ENCODE measurements at places on chromosomes 6 and 20.

GRCh38 chr6:93323630-93324029 lies 95.7 kb downstream of the EPHA7 start:
- no peak for DNase-seq

DNA sequence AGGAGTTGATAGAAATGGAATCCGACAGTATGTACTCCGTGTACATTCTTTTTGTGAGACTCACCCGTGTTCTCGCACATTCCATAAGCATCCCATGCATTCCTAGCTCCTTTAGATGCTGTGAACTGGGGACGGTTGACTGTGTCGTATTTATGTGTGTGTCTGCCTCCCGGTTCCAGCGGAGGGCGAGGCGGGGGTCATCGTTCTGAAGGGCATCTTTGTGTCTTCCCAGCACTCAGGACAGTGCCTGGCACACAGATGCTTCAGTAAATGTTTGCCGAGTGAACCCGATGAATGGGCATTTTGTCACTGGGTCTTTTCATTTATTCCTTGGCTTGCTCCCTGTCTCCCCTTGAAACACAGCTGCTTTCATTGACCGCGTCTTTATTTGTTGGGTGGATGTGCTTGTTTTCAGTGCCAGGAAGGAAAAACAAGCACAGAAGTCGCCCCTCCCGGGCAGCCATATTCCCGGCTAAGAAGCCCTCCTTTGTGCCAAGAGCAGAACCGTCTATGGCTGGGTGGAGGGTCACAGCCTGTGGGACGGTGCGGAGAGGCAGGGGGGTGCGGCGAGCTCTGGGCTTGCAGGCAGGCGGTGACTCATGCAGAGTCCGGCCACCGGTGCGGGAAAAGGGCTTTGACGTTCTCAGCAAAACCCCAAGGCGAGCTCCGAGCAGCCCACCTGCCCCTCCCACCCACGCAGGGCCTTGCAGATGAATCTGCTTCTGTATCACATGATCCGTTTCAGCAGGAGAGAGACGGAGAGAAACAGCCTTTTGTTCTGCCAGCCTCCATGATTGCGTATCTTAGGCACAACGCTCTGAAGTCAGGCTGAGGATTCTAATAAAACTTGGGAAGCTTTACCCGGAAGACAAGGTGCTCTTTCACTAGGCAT lies 11.2 kb upstream of the PSMG4 start:
- DNase-seq = peak; percentile 91

DNA sequence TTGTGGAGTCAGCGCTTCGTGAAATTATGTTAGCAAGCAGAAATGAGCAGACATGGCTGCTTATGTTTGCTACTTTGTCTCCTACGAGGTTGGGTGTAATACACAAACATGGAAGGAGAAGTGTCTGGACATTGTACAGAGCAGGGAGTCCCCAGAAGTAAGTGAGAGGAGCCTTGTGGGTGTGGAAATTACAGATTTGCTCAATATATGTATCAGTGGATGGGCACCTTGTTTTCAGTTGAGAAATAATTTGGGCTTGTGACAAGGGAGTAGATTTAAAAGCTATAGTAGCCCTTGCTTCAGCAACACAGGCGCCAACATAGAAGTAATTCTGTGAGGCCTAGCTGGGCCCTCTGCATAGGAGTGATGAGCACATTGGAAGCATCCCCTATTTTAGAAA lies 49.2 kb downstream of the HECA start:
- no peak for DNase-seq

- DNase-seq = no peak
Observed at GRCh38 chr6:135995545-135995898, 144.0 kb downstream of the PDE7B start.

- DNase-seq = no peak
Observed at GRCh38 chr6:92635553-92636153, 783.7 kb downstream of the EPHA7 start.

- no peak for DNase-seq
Observed at GRCh38 chr6:41336824-41337223, 1.4 kb downstream of the NCR2 start.

DNA sequence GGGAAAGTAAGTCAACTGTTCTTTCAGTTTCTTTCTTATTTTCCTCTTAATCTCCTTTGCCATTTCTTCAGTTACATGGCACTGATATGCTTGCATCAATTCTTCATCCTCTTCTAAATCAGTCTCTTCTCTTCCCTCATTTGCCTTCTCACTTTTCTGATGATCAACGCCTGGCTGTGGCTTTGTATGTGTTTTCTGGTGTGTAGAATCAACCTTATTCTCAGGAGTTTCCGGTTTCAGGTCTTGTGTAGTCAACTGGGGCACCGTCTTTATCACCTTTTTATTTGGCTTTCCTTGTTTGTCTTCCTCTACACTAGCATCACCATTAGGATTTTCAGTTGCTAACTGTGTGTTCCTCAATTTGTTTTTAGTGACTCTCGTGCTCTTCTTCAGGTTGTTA lies 31.6 kb downstream of the AHI1 start:
- DNase-seq = no peak

- DNase-seq = no peak
Observed at GRCh38 chr6:160735523-160735922, 33.5 kb downstream of the PLG start.

DNA sequence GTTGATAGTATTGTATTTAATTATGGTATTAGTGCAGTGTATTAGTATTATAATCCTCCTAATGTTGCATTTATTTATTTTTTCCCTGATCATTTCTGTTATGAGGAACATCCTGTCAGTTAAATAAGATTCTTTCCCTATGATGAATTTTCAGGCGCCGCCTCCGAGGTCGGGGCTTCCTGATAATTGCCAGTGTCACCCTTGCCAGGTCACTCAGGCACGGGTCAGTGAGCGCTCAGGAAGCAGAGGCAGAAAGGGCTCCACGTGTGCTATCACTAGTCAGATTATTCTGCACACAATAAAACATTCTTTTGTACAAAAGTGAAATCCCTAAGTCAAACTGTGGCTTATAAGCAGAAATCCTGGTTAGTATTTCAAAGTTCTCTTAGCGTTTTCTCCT lies 64.8 kb downstream of the TSHZ2 start:
- no peak for DNase-seq

GRCh38 chr6:64252256-64252655 lies 616.7 kb downstream of the PHF3 start:
- no peak for DNase-seq

DNA sequence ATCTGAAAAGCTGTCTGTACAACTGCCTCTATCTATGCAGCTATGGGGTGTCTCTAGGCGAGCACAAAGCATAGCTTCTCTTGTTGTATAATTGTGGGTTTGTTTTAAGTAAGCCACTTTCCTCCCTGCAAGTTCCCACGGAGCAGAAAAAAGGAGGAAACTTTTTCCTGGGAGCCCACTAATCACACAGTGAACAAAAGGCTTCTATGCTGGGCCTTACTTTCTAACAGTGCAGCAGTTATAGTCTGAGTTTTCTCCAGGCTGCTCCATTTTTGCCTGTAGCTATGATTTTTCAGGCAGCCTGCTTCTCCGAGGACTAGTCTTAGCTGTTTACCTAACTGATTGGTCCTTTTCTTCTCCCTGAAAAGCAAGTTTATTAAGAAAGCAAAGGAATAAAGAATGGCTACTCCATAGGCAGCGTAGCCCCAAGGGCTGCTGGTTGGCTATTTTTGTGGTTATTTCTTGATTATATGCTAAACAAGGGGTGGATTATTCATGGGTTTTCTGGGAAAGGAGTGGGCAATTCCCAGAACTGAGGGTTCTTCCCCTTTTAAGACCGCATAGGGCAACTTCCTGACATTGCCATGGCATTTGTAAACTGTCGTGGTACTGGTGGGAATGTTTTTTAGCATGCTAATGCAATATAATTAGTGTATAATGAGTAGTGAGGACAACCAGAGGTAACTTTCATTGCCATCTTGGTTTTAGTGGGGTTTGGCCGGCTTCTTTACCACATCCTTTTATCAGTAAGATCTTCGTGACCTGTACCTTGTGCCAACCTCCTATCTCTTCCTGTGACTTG lies 84.3 kb downstream of the OPRM1 start:
- DNase-seq = no peak

- no peak for DNase-seq
Observed at GRCh38 chr6:76697585-76697984, 625.1 kb upstream of the IMPG1 start.

DNA sequence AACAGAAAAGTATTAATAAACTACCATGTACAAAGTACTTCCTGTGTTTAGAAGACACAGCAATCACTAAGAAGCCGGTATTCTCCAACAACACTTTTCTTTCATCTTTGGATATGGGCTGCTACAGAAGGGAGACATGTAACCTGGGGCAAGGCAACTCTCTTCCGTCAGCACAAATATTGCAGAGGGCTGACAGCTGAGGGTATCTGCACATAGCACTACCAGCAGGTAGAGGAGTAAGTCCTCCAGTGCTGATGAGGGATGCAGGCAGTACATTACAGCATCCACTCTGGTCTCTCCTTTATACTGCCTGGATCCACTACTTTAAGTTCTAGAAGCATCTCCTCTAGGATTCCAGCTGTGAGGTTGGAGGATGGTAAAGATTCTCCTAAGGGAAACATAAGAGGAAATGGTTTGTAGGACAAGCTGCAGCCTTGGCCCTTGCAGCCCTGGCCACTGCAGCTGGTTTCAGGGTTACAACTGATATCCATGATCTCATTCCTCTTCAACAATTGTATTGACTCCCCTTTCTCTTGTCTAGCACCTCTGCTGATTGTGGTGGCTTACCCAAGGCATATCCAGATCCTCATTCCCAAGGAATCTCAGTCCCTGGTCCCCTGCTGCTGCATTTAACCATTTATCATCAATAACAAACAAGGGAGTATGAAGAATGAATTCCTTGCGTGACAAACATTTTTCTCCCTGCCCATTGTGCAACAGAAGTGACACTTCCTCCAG lies 110.7 kb upstream of the ADGRF1 start:
- DNase-seq = no peak

DNA sequence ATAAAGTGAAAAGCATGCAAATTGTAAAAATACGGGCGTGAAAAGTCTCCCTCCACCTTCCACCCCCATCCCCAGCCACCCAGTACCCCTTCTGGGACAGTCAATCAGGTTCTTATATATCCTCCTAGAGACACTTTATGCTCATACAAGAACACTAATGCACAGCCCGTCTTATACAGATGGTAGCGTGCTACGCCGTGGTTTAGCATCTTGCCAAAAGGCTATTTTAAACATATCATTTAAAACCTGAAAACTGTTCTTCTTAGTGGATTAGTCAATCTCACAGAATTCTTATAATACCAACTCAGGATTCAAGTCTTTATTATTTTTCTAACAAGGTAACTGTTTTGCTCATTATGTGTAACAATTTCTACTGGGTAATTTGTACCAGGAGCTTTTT lies 57.2 kb upstream of the MRPS10 start:
- DNase-seq = no peak

DNA sequence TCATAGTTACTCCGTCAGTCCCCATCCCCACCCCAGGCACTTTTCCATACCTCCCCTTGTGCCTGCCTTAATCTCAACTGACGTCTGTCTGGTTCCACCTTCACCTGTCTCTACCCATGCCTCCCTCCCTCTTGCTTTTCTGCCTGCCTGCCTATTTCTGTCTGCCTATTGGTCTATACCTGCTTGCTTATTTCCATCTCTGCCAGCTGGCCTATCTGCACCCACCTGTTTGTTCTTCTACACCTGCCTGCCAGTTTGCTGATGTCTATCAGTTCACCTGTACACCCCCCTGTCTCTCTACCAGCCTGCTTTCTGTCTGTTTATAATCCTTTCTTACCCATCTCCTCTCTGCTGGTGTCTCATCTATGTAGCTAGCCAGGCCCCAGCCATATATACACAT lies 87.5 kb downstream of the RALGAPA2 start:
- DNase-seq = no peak

- DNase-seq = no peak
Observed at GRCh38 chr20:51335329-51335841, 207.1 kb downstream of the NFATC2 start.

- DNase-seq = no peak
Observed at GRCh38 chr20:24432046-24432442, 37.4 kb upstream of the SYNDIG1 start.

GRCh38 chr6:85323435-85324040 lies 126.3 kb upstream of the NT5E start:
- peak; percentile 86 for DNase-seq

- DNase-seq = no peak
Observed at GRCh38 chr20:17659801-17660200, 22.2 kb downstream of the RRBP1 start.

DNA sequence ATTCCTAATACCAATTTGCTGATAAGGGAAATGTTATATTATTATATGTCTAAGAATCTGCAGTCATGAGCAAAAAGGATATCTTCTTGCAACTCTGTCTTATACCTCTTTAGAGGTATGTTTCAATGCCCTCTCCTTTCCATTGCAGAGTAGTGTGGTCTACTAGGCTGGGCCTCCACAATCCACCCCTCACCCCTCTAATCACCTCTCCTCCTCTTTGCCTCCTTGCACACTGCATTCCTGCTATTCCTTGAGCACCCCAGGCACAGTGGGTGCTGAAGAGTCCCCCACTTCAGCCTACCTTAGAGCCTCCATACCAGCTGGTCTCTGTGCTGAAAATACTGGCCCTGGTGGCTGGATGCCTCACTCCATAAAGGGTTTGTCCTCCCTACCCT lies 26.9 kb downstream of the ARMC2 start:
- no peak for DNase-seq

- DNase-seq = peak; percentile 19
Observed at GRCh38 chr6:96939007-96939805, 14.7 kb downstream of the KLHL32 start.

DNA sequence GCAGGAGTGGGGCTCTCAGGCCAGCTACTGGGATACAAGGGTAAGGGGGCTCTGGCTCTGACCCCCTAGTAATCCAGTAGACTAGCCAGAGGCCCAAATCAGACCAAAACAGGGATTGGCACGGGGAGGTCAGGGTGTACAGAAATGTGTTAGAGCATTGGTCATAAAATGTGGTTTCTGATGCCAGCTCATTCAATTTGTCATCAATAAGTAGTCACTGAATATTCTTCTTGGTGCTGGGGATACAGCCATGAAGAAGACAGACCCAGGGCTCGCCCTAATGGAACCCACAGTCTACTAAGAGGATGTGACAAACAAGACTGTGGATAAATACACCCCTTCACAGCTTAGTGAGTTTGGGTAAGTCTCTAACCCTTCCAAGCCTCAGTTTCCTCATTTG lies 11.1 kb downstream of the MAP1LC3A start:
- DNase-seq = no peak

GRCh38 chr6:135258970-135259369 lies 77.9 kb downstream of the MYB start:
- DNase-seq = no peak

- no peak for DNase-seq
Observed at GRCh38 chr6:11722805-11723631, 55.6 kb downstream of the ADTRP start.

All from head of caudate nucleus (tissue), 42 donors.